Stimulated activated naive CD8-positive, alpha-beta T cell treated with anti-CD3 and anti-CD28 coated beads, Interleukin-15, amount 100 ng/mL, for 72 hours (primary cell): ENCODE measurements at places on chromosomes 6 and 20.

GRCh38 chr6:33761922-33762629, 15.4 kb upstream of the IP6K3 start:
- DNase-seq, result peak; percentile 33

GRCh38 chr6:64932486-64932885, 774.5 kb downstream of the EYS start:
- no peak for DNase-seq

- no peak for DNase-seq
Measured at GRCh38 chr6:47446669-47447330, 30.8 kb upstream of the CD2AP start.

DNA sequence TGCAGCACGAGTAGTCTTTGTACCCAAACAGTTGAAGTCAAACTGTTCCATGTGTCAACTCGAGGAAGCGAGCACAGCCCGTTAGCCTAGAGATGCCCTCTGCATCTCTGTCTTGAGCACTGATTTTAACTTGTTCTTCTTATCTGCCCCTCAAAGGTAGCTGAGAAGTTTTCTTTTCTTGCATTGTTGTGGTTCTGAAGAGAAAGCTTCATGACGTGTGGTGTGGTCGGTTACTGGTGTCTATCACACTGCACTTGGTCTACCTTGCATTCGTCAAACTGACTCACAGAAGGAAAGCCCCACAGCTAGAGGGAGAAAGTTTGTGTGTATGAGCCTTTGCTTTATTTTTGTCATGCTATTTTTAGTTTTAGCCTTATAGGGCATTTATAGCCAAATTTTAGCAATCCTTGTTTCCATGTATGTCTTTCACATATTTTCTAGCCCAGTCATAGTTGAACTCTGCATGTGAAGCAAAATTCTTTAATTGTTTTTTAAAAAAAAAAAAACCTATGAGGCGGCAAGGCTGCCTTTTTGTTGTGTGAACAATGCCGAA, 115.1 kb downstream of the JAG1 start:
- peak; percentile 48 for DNase-seq

GRCh38 chr6:16249971-16250370, 11.6 kb downstream of the GMPR start:
- DNase-seq, result no peak

DNA sequence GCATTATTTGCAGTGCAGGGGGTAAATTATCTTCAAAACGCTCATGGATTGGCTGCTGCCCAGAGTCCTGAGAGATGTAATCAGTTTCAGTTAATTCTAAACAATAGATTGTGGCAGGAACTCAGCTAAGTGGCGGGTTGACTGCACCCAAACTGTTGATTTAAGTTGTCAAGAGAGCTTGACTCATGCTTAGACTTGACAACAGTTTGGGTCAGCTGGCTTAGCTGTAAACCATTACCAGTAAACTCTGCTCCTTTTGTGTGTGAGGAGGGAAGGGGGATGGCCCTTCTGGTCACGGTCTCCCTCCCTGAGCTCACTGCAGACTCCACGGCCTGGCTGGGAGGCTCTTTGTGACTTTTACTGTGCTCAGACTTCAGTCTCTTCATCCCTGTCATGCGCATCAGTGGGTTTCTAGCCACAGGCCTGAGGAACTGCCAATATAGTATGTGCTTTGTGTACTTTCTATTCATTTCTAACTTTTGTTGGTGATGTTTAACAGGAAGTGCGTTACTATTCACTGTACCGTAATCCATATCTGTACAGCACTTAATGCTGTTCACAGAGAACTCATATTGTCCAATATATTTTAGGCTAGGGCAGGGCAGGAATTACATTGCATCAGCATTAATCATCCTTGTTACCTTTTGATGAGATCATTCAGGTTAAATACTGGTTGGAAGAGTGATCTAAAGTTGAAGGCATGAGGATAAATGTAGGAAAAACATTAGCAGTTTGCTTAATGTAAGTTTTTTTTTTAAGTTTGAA, 488.3 kb downstream of the CDKAL1 start:
- no peak for DNase-seq

- no peak for DNase-seq
Measured at GRCh38 chr20:35886537-35886936, 67.8 kb downstream of the SCAND1 start.

- no peak for DNase-seq
Measured at GRCh38 chr6:108789475-108789874, 58.7 kb upstream of the ARMC2 start.
